Suppressor macrophage treated with lipopolysaccharide for 4 hours (primary cell): ENCODE measurements at places on chromosomes 7 and 10.

DNA sequence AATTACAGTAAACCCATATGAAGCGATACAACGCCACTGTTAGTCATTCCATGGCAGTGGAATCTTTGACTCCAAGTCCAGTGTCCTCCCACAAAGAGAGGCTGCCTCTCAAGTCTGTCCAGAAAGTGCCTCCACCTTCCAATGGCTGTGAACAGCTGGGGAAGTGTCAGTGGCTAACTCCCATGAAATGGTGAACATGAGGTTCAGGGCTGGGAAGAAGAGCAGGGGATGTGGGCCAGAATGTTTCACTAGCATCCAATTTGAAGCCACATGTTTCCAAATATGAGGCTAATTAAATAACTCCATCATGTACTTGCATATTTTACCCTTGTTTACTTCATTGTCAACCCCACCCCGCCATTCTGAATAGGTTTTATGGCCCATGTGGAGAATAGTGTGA, 53.1 kb upstream of the CHST15 start:
- no peak for DNase-seq

DNA sequence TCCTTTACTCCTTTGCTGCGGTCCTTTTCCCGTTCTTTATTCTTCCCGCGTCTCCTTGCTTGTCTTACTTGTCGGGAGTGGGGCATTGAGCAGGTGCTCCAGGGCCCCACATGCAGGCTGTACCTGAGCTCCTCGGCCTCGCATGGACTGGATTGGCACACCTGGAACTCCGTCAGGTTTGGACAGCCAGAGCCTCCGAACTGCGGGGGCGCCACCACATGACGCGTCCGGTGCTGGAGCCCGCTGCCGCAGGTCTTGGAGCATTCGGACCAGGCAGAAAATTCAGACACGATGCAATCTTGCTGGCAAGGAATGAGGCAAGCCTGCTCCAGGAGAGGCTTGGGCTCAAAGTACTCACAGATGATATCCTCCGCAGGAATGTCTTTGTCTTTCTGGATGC, 195.7 kb downstream of the THSD7A start:
- no peak for DNase-seq

DNA sequence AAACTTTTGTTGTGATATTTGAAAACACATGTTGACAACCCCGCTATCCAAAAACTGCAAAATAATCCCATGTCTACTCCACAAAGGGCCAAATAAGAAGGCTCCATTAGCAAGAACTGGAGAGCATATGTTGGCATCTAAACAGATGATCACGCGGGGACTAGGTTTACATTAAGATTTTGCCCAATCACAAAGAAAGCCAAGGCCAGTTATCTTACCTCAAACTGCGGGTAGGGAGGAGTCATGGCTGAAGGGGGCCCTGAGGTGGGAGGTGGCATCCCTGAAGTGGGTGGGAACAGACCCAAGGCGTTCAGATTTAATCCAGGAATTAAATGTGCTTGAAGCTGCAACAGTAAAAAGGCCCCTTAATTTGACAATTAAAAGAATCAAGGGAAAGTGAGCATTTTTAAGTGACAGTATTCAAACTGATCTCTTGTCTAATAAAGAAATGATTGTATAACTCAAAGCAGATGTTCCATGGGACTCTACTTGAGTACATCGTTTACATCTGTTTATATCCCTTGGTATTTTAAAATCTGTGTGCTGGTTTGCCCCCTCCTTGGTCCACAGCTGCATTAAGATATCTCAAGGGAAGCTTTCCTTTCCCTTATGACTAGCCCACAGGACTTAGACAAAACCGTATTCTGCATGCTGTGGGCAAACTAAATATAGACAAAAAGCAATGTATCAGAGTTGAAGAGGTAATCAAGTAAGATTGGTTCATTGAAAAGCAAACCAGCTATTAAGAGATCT, 42.9 kb downstream of the MALSU1 start:
- DNase-seq, result no peak

DNA sequence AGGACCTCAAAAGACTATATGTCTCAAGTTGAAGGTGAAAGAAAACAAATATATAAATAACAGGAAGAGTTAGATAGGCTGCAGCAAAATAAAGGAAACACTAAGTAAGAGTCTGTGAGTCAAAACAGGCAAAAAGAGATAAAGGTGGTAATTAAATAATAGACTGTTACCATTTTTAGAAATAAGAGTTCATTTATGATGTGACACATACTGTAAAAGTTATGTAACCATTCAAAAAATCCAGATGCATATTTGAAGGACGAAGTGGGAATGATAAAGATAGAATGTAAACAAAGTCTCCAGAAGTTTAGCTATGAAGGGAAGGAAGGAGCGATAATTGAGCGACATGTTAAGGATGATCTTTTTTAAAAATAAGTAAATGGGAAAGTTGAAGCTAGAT, 50.5 kb downstream of the HECTD2 start:
- DNase-seq, result no peak
